Activated CD4-positive, alpha-beta T cell treated with anti-CD3 and anti-CD28 coated beads for 36 hours (primary cell): ENCODE measurements at places on chromosomes 1 and 21.

DNA sequence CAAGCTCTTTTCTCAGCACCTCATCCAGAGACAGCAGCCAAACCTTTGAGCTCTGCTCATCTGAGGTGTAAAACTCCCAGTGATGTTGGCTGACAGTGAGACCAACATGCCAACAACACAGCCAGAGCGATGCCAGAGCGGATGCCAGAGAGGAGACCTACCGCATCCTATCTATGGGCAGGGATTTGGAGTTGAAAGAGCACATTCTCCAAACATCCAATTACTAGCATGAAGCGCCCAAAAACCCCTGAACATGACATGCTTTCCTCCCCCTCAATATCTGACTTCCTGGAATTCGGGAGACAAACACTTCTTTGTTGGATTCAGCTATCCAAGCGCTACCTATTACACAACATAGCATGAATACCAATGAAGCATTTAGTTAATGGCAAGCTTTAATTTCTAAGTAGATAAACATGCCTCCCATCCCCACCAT, 23.1 kb upstream of the PAXBP1 start:
- DNase-seq = no peak

DNA sequence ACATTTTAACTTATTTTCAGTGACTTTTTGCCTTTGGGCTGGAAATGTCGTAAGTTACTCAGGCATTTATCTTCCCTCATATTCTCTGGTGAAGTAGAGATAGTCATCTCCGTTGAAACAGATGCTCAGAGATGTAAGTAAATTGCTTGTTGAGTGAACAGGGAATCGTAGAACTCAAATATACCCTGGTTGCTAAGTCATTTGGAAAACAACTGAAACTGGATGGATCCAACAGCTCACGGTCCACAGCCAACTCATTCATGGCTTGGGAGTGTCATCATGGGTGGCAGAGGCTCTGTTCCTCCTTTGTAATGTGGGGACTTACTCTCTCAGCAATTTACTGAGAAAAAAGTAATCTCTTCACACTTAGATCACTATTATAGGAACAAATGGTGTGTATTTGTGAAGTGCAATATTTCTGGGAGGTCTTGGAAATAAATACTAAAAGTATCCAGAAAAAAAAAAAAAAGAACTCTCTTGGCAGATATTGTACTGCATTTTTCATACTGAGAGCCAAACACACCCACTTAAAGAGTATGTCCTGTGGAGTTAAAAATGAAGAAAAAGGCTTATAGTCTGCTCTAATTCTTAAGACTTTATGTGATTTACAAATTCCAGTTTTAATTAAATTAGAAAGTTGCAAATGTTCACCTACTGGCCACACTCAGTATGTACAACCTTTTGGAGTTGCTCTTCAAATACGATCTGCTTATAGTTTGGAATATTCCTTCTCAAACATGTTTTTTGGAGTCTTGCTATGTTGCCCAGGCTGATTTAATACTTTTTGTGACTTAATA, 107.4 kb downstream of the LEPR start:
- no peak for DNase-seq

- DNase-seq = peak; percentile 64
Observed at GRCh38 chr1:67766141-67766978, 66.9 kb downstream of the GNG12 start.

- peak; percentile 75 for DNase-seq
Observed at GRCh38 chr1:38586993-38587646, 272.5 kb downstream of the RRAGC start.

DNA sequence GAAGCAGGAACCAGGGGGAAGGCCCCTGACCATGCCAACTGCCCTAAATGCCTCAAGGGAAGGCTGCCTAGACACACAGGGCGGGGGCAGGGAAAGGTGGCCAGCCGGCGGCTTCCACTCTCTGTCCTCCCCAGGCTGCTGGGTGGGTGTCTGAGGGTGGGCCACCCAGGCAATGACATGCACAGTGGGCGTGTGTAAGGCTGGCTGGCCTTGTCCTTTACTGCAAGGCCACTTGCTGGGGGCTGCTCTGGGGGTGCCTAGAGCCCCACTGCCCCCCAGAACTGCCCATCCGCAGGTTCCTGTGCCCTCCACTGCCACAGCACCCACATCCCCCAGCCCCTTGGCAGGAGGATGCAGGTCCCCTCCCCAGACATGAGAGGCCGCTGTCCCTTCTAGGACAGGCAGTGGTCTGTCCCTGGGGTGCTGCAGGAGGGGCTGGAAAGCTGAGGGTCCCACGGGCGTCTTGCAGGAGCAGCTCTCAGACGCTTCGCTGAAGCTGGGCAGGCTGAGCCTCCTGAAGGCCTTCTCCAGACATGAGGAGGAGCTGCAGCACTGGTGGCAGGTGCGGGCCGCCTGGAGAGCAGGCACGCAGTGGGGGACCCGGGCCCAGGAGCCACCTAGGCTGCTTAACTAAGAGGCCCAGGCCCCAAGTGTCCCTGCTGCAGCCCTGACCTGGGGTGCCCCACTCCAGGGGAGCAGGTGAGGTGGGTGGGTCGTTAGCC, 10.1 kb downstream of the CCDC27 start:
- no peak for DNase-seq

GRCh38 chr1:202584707-202585589, 125.3 kb downstream of the SYT2 start:
- DNase-seq = no peak

DNA sequence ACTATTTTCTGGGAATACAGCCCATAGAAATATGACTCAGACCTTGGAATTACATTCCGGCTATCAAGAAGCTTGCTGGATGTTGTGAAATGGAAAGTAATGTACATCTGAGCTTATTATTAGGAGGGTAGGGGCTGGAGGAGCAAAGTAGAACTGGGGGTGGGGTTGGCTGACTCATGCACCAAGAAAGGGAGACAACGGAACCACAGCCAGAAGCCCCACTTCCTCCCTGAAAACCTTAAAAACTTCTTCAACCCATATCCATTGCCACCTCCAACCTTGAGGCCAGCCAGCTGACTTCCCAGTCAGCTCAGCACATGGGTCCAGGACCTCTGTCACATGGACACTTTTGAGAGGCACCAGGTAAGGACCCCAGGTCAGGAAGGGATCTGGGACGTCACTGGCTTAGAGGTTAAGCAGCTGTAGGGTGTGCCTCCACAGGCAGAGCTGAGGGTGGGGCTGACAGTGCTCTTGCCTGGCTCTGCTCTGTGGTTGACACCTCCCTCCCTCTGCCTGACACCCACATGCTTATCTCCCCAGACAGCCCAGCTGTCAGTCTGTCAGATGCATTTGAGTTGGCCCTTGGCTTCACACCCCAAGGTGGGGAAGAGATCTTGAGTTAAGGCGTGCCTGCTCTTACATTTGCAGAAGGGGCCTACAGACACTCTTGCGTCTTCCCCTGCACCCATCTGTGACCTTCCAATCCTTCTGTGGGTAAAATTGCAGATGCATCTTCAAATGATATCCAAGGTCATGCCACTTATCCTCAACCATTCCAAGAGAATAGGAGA, 5.7 kb upstream of the ZNF683 start:
- peak; percentile 80 for DNase-seq

- DNase-seq = no peak
Observed at GRCh38 chr1:229169399-229169798, 101.5 kb upstream of the RAB4A start.

DNA sequence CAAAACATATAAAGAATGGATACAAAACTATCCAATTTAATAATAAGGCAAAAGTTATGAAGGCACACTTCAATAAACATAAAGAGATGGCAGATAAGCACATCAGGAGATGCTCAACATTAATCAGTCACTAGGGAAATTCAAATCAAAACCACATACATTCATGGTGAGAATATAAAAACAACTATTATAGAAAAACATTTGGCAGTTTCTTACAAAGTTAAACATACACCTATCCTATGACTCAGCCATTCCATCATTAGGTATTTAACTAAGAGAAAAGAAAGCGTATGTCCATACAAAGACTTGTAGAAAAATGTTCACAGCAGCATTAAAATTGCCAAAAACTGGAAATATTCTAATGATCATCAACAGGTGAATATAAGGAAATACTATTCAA, 44.3 kb downstream of the KIFAP3 start:
- DNase-seq = no peak

DNA sequence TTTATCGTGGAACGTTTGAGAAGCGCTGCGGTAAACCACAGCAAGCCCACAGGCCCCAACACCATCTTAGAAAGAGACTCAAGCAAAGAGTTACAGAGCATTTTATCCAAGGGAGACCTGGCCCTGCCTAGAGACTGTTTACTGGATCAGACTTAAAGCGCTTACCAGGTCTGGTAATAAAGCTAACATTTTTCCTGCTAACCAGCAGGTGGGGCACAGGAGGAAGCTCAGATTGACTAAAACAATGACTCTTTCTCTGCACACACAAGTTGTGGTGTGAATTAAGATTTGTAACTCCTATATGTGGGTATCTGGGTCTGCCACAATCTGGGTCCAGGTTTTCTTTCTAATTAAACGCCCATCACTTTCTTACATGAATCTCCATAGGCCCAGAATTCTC, 136.5 kb upstream of the ETS2 start:
- DNase-seq = peak; percentile 25

DNA sequence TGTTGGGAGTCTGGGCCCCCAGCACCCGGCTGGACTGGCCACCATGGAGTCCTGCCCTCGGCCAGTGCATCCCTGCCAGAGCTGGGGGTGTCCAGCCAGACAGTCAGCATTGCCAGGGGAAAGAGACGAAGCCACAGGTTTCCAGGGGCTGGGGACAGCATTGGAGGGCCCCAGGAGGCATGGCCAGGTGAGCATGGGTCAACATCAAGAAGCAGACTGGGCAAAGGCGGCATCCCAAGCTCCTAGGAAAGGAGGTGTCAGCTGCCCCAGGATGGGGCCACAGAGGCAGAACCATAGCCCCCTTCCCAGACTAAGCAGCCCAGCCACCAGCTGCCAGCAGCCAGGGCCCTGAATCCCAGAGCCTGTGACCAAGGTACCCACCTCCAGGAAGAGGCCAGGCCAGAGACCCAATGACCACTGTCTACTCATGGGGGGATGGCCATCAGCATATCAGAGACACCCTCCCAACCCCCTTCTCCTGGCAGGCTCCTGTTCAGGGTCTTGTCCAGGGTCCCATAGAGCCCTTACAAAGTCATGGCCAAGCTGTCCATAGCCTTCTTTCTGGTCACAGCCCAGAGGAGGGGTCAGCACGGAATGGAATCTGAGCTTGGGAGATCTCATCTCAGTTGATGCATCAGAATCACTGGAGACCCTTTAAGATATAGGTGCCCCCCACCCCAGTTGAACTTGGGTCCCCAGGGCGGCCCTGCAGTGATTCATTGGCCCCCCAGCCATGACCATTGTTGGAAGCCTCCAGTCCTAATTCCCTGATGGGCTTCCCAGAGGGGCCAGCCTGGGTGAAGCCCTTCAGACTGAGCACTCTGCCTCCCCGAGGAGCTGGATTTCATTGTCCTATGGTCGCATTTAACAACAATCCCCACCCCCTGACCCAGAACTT, 32.5 kb downstream of the WNT3A start:
- DNase-seq = no peak

- no peak for DNase-seq
Observed at GRCh38 chr1:45325851-45326506, 716 bp upstream of the HPDL start.

- no peak for DNase-seq
Observed at GRCh38 chr1:235767795-235768194, 98.9 kb downstream of the LYST start.

DNA sequence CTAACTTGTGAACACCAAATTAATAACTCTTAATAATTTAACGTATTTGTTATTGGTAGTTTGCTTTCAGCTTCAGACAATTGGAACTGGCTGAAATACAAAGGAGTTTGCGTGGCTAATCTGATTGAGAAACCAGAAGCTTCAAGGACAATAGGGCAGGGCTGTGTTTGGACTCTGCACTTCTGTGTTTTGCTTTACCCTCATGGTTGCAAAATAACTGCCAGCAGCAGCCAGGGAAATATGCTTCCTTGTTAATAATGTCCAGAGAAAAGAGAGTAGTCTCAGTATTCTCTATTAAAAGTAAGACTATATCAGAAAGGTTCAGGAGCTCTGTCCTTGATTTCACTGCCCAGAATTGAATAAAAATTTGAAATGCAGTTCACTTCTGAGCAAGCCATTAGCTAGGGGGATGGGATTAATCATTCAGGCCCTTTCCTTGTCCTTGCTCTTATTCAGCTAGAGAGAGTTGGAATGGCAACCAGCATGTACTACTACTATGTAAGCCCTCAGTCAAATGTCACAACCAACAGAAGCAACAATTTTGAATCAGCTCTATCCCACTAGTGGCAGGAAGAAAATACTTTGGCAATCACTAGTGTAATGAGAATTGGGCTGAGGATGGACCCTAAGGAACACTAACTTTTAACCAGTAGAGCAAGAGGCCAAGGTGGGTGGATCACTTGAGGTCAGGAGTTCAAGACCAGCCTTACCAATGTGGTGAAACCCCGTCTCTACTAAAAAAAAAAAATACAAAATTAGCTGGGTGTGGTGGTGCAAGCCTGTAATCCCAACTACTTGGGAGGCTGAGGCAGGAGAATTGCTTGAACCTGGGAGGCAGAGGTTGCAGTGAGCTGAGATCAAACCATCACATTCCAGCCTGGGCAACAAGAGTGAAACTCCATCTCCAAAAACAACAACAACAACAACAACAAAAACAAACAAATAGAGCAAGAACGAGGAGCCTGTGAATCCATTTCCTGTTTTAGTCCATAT, 76.8 kb downstream of the POU2F1 start:
- no peak for DNase-seq

DNA sequence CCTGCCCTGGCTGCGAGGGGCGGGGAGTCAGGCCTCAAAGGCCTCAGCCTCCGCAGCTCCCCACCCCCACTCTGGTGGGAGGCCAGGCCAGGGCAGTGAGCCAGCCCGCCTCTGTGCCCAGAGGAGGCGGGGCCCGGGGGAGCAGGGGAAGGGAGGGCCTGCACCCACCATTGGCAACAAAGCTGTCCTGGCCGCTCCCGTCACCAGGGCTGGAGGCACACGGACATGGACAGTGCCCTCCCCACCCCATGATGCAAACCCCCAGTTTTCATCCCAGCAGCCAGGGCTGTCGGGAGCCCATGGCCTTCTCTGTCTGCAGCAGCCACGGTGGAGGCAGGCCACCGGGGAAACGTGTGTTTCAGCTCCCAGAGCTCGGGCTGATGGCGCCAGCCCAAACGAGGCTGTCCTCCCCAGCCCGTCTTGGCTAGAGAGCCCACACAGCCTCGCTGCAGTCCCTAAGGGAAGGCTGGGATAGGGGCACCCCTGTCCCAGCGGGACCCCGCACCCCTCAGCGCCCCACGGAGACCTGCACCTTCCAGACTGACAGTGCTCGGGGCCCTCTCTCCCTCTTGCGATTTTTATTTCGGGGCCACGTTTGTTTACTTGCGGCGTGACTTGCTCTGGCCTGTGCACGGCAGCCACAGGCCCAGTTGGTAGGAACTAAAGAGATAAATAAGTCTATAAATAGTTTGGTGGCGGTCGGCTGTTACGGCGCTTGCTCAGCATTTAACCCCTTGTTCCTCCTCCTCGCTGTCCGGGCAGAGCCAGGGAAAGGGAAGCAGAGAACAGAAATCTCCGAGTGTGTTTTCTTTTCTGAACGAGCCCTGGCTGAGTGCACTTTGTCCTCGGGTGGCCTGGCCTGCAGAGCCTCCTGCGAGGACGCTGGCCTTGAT, 101.8 kb downstream of the PRDM16 start:
- DNase-seq = no peak
